ENCODE measurements at places on chromosomes 2 and 18.

DNA sequence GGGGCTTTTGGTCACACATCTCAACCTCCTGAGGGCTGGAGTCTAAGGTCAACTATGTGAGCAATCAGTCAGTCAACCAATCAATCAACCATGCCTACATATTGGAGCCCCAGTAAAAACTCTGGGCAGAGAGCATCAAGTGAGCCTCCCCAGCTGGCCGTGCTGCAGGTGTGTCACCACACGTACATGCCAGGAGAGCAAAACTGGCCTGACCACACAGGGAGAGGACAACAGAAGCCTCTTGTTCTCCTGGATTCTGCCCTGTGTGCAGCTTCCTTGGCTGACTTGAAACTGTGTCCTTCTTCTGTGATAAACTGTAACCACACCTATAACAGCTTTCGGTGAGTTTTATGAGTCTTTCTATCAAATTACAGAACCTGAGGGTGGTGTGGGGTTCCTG is 25.9 kb downstream of the GPR35 start:
- no peak for DNase-seq

DNA sequence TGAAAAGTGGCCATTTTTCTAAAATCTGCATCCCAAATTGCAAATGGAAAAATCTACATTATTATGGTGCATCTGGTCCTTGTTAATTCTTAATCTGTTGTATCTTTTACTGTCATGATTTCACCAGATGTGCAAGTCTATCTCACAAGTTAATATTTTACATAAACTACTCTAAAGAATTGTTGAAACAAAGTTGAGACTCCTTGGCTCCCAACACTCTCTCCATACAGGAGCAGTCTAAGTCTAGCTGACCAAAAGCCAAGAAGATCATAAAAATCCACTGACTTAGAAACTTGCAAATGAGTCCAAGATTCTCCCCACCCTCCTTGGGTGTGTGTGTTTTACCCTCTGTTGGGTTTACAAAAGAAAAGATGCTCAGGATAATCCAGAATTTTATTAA is 85.1 kb downstream of the NCKAP5 start:
- DNase-seq, result no peak

GRCh38 chr2:126750506-126750905 is 94.5 kb downstream of the GYPC start:
- DNase-seq, result no peak

- no peak for DNase-seq
Measured at GRCh38 chr2:16069933-16070647, 129.7 kb downstream of the MYCN start.

GRCh38 chr2:217107480-217107879 is 247.6 kb upstream of the TNP1 start:
- DNase-seq, result no peak

- no peak for DNase-seq
Measured at GRCh38 chr2:186027922-186028321, 289.3 kb downstream of the FSIP2 start.

DNA sequence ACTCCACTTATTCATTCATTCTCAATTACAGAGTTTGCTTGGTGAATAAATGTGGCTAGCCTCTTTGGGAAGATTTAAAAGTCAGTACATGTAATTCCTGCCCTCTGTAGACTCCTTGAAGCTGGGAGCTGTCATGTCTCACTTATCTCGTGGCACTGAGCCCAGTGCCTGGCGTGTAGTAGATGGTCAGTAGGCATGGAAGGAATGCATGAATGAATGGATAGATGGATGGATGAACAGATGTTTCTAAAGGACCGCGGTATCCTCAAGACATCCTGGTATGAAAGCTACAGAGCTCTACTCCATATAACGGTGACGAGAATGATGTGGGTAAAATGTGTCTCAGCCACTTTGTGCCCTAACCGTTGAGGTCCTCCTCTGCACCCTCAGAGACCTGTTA is 83.0 kb downstream of the MARCO start:
- no peak for DNase-seq

DNA sequence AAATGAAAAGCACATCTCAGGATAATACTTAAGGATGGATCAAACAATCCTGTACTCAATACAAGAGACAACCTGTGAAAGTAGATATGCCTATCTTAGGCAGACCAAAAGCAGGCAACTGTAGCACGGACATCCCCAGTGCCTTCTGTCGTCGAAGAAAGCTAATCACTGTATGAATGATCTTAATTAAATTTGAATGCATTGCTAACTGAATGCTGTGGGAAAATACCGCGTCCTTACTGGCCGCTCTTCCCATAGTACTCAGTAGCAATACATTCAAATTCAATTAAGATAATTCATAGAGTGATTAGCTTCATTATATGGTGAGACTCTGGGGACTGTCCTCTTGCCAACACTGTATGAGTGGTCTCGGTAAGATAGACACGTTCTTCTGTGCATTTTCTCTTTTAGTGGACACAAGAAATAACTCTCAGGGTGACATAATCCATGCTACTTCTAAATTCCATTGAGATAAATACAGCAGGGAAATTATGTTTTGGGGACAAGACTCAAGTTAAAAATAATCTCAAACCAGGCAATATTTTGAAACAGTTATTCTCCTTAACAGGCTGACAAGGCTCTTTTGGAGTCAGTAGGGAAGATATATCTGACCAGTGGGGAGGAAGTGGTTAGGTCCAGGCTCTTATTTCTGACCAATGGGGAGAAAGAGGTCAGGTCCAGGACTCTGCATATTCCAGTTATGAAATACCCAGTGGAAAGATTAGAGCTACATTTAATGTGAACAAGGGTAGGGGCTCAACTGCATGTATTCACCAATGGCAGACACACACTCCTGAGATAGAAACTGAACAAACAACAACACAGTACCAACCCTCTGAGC is 97.3 kb downstream of the DOCK10 start:
- no peak for DNase-seq

DNA sequence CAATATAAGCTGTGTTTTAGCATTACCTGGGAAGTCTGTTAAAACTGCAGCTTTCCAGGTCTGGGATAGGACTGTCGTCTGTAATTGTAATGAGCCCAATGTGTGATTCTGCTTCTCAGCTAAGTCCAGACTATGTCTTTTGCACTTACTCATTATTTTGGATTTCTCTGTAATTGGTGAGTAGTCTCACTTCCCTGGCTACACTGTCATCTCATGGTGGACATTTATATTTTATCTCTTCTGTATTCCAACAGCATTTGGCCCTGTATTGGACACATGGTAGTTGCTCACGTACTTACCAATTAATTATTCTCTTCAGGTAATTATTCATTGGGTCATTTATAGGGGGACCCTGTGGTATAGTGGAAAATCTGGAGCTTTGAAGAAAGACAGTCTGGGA is 28.0 kb downstream of the LHCGR start:
- DNase-seq, result no peak

DNA sequence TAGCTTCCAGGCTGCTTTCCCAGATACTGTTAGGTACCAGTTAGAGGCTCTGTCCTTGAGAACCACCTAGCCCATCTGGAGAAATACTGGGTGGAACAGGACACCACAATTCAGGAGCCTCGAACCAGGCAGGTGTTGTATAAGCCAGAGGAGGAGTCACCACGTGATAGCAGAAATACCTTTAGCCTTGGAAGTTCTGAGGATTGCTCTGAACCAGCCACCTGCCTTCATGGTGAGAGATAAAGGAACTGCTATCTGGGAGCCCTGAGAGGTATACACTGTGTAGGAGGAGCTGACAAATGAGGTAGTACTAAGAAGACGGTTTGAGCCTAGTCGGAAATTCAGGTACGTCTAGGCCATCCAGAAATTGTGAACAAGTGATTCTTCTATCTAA is 7.6 kb upstream of the GPBAR1 start:
- DNase-seq, result no peak

DNA sequence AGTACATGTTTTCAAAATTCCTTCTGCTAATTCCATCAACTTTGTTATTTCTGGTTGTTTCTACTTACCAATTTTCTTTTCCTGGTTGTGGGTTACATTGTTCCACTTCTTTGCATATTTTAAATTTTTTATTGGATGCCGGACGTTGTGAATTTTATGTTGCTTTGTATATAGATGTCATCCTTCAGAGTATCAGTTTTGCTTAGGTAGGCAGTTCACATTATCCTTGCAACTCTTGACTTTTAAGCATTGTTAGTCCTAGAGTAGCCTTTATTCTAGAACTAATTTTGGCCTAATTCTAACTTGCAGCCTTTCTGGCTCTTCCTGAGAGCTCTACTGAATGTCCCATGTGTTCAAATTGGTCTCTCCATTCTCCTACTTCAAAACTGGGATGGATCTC is 228.7 kb upstream of the MC4R start:
- no peak for DNase-seq

- DNase-seq, result no peak
Measured at GRCh38 chr2:79001285-79001684, 24.2 kb upstream of the REG3G start.

DNA sequence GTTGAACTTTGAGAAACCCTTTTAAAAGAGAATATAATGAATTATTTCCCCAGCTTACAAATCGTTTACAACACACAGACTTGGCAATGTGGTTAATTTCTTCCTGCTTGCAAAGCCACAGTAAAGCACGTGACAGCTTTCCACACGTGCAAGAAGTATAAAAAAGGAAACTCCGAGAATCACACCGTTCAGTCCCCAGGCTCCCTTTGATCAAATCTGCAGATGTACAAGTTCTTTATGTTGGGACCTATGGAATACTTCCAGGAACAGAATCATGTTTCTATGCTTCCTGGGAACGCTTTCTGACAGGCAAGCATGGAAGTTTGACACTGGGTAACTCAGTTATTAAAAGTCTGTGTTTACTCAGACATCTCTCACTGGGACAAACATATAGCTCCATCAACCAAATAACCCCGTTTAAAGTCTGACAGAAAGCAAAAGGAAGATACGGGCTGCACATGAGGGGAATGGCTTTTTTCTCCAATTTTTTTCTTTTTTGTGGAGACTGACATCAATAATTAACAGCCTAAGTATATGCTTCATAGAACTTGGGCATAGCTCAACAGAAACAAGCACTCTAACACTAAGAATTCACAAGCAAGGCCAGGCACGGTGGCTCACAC is 134.8 kb downstream of the EIPR1 start:
- peak; percentile 44 for DNase-seq

GRCh38 chr2:158795195-158795924 is at the start of gene DAPL1:
Gene DAPL1 (plus strand): TSS chr2:158795317. CDS start chr2:158795373, 56 bp downstream.
- DNase-seq, result no peak

DNA sequence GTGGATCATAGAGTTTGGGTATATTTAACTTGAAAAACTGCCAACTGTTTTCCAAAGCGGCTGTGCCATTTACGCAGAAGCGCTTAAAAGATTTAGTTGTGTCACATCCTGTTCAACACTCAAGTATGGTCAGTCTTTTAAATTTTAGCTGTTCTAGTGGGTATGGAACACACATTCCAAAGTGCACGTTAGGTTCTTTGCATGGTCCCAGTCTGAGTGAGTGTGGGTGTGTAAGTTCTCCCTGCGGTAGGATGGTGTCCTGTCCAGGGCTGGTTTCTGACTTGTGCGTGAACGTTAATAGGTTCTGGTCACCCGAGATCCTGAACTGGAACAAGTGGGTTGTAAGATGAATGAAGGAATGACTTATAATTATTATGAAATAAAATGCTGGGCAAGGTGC is 28.4 kb upstream of the IL36G start:
- no peak for DNase-seq
